ENCODE measurements at places on chromosomes 7 and 10.

GRCh38 chr7:98240961-98241673 is 10.9 kb downstream of the TECPR1 start:
- peak; percentile 11 for DNase-seq

- no peak for DNase-seq
Measured at GRCh38 chr7:1883834-1884582, 213.9 kb downstream of the ELFN1 start.

- DNase-seq, result no peak
Measured at GRCh38 chr7:32100407-32100907, 30.2 kb upstream of the PDE1C start.

DNA sequence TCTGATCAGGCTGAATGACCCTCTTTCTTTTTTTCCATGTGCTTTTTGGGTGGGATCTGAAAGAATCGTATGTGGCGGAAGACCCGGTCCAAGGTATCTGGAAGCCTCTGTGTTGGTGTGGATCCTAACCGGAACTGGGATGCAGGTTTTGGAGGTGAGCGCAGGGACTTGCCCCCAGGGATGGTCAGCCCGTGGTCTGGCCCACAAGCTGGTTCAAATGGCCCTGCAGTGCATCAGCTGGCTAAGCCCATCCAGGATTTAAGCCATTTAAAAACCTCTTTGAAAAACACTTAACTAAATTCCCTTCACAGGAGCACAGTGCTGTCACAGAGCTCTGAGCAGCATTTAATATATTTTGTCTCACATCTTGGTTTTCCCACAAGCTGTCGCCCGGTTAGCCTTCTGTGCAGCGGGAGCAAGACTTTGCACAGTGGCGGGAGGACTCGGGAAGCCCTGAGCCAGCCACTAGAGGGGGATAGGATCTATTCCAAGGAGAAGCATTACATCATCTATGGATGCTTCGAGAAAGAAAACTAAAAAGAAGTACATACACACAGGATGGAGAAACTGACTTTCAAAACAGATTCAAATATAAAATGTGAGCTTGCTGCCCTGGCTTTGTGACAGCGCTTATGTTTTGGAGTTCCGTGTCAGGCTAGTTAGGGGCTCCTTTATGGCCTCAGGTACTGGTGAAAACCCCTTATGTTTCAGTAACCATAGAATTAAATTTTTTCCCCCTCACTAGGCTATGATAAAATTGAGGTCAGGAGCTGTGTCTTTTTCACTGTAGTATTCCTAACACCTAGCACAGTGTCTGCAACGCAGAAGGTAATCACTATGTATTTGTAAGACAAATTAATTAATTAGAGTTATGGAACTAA is 11.3 kb downstream of the CPA2 start:
- DNase-seq, result no peak
